ENCODE measurements at places on chromosomes 6 and 20.

GRCh38 chr6:76814496-76815458 lies 648.5 kb downstream of the HTR1B start:
- no peak for DNase-seq

GRCh38 chr6:15989397-15989796 lies 139.5 kb upstream of the MYLIP start:
- DNase-seq: no peak

- no peak for DNase-seq
Measured at GRCh38 chr20:61288331-61288784, 36.3 kb downstream of the CDH4 start.

- no peak for DNase-seq
Measured at GRCh38 chr6:53321701-53322100, 27.0 kb downstream of the ELOVL5 start.

DNA sequence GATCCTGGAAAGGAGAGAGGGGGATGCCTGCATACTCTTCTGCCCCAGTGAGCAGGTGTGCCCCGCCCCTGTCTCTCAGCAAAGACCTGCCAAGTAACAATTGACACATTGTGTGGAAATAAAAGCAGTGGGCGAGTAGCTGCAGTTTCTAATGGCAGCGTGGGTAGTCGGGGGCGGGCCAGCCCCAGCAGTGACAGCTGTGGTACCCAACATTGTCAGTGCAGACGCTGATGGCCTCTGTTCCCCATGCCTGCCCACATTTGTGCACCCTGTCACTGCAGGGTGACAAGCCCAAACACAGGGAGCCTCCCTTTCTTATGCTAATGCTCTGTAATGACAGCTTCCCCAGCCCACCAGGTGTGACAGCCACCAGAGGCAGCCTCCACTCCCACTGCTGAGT lies 491.7 kb downstream of the DHX35 start:
- no peak for DNase-seq

DNA sequence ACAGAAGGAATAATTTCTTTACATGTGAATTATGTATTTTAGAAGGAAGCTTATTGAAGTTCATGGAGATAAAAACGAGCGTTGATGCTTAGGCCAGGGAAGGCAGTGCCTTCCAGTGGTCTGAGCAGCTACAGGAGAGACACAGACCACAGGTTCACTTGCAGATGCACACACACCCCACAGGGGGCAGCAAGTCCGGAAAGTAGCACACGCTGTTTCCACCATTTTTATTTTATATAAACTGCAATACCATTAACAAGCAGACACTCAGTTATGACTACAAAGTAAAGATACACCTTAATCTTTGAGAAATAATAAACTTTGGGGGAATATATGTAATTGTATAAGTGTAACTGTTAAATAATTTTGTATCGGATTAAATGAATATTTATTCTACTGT lies 13.5 kb upstream of the DACT2 start:
- no peak for DNase-seq

DNA sequence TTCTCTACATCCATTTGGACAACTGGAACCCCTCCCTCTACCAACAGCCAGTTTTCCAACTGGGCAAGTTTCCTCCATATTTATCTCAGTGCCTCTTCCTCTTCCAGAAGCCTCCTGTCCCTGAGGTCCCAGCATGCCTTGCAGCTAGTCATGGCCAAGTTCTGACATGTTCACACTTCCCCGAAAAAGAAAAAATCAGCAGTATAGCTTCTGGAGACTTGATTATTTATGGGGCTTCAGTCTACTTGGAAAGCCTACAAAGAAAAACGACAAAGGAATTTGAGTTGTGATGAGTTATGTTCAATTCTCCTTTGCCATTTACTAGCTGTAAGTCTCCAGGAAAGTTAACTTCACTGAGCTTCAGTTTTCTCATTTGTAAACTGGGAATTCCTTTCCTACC lies 406.5 kb downstream of the MAFB start:
- DNase-seq: no peak

GRCh38 chr6:104704191-104704590 lies 155.5 kb downstream of the HACE1 start:
- DNase-seq: no peak

GRCh38 chr20:46347841-46348803 lies 39.8 kb upstream of the CDH22 start:
- no peak for DNase-seq

GRCh38 chr6:81781624-81782023 lies 29.1 kb upstream of the TENT5A start:
- DNase-seq: no peak

DNA sequence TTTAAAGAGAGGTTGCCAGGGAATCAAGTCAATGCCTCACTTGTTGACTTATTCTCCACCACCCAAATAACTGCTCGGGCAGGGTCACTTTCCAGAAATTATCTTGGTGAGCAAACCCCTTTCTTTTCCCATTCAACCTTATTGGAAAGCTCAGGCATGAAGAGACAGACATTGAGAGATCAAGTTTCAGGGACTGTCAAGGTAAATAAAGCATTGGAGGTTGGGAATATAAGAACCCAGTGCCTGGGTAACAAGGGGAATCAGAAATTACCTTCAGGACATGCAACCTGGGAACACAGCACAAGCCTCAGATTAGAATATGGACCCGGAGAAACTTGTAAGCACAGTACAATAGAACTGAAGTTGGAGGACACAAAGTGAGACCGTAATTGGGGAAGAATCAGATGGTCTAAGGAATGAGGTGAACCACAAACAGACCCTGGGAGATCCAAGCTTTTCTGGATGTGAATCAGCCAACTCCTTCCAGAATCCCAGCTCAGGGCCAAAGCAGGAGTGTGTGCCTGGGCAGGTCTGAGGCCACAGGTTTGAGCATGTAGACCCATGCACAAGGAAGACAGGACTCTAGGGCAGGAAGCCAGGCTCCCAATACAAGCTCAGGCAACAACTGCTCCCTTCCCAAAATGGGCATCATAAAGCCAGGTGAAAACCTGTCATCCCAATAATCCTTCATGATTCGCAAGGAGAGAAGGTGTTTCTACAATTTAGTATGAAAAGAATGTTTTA lies 512.8 kb downstream of the MAFB start:
- no peak for DNase-seq

GRCh38 chr20:37468886-37469285 lies 52.2 kb upstream of the NNAT start:
- DNase-seq: no peak

- DNase-seq: no peak
Measured at GRCh38 chr20:8656335-8656734, 412.6 kb upstream of the PLCB4 start.

- no peak for DNase-seq
Measured at GRCh38 chr6:24797596-24798216, 1.0 kb downstream of the ARMH2 start.

GRCh38 chr6:114714836-114715507 lies 372.1 kb upstream of the HS3ST5 start:
- DNase-seq: no peak

DNA sequence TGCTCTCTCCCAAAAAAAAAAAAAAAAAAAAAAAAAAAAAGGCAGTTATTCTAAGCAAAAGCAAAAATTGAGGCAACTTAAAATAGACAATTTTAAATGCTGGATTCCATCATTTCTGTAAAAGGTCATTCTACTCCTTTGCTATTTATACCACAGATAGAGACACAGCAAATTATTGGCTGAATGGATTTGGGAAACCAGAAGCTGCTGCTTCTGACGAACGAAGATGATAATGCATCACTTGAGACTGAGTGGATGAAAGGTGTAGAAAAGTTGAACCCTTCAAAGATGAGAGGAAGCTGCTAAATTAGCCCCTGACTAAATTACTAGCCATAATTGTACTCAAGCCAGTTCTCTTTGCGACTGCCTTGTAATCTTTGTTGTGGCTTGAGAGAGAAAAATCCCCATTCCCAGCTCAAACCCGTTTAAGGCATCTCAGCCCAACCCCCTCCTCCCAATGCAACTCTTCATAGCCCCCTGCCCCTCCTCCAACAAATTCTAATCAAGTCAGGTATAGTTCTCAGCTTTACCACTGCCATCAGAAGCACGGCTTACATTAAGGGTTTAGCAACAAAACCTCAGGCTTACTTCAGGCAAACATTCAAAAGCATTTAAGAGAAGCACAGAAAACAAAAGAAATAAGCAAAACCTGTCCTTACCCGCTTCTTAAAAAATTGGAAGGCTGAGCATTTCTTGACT lies 1.0 kb downstream of the SGK1 start:
- DNase-seq: no peak
